ENCODE measurements at places on chromosomes 5 and 9.

DNA sequence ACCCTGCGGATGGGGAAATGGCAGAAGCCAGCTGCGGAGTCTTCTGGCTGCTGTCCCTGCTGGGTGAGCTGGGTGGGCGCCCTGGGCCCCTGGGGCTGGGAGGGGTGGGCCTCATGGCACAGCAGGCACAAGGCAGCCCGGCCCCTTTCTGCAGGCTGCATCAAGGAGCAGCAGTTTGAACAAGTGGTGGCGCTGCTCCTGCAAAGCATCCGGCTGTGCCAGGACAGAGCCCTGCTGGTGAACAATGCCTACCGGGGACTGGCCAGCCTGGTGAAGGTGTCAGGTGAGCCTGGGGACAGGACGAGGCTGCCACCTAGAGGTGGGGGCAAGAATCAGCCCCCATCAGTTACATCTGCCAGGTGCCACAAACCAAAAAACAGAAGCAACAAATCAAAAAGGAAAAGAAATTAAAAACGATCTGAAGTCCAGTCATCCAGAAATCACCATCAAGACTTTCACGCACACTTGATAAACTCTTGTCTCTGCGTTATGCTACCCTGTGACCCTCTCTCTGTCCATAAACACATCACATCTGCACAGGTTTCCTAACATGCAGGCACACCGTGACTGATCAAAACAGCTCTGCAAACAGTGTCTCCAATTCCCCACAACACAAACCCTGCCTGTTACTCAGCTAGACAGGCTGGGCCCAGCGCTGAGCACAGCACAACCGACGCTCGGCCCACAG is 13.9 kb downstream of the REXO4 start:
- DNase-seq: peak; percentile 62

GRCh38 chr9:121138561-121138960 is 63.1 kb downstream of the RAB14 start:
- no peak for DNase-seq

DNA sequence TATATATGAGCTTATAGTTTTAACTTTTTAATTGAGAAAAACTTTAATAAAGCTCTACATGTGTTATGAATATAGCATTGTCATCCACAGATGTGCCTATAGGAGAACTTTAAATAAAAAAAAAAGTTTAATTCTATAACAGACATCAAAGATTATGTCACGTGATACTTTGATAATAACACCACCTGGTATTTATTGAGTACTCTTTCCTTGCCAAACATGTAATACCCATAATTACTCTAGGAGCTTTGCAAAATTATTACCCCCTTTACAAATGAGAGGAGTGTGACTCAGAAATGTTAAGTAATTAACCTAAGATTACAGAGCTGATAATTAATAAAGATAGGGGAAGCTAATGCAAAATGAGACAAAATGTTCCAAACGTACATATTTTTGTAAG is 43.0 kb downstream of the ITGA2 start:
- no peak for DNase-seq

- DNase-seq: no peak
Observed at GRCh38 chr9:83264315-83264714, 201.4 kb upstream of the RASEF start.

DNA sequence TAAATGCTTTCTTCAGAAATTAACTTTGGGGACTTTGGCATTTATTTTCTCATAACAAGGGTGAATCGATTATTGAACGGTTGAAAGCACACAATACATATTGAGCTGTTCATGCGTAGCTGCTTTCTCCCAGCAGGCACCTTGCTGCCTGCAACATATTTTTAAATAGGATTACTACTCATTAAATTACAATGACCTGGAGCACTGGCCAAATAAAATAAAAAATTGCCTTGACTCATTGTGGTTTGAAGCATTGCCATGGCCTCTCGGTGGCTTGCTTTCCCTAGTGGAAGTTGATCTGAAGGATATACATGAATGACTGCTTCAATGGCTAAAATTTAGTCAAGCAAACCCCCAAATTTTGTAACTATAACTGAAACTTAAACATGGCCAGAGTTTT is 181.6 kb upstream of the NUDT12 start:
- DNase-seq: no peak

DNA sequence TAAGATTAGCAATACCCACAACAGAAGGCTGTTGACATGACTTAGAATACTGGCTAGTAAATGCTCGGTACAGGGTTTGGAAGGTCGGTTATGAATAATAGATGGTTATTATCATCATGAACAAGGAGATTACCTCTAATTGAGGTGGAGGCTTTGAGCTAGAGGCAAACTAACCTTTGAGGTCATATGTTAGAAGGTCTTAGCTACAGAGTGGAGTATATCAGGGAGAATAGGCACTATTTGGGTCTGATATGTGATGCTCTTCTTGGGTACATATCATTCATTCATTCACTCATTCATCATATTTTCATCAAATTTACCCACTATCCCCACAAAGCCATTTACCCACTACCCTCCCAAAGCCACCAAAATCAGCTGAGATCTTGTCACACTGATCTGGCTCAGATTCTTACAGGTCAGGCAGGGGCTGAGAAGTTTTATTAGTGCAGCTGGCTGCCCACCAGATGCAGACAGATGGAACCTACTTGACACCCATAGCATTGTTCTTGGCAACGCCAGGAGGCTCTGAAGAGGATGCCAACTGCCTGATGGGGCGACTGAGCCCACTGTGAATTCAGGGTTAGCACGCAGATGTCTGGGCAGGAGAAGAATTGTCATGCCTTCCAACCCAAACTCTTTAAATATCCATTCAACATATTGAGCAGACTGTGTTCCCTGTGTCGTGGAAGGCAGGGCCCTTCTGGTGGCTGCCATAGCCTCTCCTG is 90.2 kb upstream of the SH3PXD2B start:
- DNase-seq: no peak

DNA sequence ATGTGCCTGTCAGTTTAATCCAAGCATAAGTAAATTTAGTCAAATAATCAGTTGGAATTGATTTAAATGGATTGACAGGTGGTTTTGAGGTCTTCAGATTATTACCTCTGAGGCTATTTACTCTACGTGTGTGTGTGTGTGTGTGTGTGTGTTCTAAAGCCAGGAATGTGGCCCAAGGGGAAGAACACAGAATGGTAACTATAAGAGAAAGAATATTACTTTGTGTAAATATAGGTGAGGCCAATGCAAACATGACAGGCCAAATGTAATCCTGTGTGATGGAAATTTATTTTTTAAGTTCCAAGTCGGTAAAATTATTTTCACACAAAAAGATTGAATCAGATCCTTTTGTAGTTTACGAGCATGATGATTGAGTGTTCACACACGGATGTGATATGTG is 390.0 kb downstream of the PLK2 start:
- no peak for DNase-seq

- DNase-seq: no peak
Observed at GRCh38 chr9:33718987-33719386, 76.4 kb upstream of the PRSS3 start.

DNA sequence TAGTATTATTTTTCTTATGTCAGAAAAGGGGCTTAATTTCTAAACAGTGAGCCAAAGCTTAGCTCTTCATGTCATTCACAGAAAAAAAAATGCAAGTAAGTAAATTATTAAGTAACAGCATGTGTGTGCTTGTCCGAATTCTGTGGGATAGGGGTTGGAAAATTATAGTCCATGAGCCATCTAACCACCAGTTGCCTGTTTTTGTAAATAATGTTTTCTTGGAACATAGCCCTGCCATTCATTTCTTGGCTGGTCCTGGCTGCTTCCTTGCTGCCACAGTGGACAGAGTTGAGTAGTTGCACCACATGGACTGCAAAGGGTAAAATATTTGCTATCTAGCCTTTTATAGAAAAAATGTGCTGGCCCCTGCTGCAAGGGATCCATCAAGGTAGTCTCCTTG is 513.7 kb upstream of the WWC1 start:
- no peak for DNase-seq

DNA sequence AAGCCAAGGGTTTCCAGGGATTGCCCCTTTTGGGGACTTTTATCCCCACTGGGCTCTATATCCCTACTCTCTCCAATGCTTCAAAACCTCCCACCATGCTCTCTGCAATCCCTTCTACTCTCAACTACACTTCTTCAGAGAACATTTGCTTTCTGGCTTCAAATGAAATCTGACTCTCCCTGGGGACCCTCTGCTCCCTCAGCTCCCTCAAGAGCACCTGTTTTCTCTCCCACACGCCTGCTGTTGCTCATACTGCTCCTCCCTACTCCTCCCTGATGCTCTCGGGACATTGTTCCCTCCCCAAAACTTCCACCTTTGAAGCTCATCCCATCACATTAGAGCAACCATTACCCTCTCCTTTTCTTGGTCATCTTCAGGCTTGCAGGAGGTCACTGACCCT is 344.9 kb downstream of the CDK5RAP2 start:
- DNase-seq: no peak

DNA sequence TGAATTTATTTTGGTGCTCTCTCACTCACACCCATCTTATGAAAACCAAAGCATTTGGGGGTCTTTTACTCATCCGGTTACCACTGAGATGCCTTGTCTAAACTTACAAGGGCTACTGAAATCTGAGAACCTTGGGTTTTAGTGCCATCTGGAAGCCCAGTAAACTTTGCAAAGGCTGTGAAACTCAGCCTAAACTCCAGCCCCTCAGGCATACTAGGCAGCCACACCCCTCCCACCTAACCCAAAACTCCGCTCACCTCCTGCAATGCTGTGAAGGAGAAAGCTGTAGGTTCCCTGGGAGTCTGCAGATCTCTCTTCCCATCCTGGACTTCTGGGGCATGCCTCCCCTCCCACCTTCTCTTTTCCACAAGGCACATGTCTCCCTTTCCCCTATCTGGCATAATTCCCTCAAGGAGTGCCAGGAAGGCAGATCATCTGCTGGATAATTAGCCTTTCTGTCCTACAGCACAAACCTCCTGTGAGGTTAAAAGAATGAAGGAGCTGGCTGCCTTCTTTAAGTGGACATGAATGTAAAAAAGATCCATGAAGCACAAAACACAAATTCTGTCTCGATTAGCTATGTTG is 71.5 kb upstream of the ANXA1 start:
- no peak for DNase-seq

GRCh38 chr5:88741964-88742363 is 141.0 kb downstream of the MEF2C start:
- no peak for DNase-seq

- no peak for DNase-seq
Observed at GRCh38 chr5:107969847-107970246, 299.1 kb upstream of the EFNA5 start.

DNA sequence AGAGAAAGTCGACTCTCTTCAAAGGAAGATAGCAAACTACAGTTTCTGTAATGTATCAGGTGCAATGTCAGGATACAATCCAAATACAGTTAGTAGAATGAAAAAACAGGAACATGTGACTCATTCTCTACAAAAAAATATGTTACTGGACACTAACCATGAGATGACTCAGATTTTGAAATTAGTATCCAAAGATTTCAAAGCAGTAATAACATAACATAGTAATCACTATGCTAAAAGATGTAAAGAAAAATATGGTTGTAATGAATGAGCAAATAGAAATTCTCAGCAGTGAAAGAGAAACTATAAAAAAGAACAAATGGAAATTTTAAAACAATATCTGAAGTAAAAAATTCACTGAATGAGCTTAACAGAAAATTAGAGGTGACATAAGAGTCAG is 42.3 kb downstream of the SHOC1 start:
- DNase-seq: no peak

DNA sequence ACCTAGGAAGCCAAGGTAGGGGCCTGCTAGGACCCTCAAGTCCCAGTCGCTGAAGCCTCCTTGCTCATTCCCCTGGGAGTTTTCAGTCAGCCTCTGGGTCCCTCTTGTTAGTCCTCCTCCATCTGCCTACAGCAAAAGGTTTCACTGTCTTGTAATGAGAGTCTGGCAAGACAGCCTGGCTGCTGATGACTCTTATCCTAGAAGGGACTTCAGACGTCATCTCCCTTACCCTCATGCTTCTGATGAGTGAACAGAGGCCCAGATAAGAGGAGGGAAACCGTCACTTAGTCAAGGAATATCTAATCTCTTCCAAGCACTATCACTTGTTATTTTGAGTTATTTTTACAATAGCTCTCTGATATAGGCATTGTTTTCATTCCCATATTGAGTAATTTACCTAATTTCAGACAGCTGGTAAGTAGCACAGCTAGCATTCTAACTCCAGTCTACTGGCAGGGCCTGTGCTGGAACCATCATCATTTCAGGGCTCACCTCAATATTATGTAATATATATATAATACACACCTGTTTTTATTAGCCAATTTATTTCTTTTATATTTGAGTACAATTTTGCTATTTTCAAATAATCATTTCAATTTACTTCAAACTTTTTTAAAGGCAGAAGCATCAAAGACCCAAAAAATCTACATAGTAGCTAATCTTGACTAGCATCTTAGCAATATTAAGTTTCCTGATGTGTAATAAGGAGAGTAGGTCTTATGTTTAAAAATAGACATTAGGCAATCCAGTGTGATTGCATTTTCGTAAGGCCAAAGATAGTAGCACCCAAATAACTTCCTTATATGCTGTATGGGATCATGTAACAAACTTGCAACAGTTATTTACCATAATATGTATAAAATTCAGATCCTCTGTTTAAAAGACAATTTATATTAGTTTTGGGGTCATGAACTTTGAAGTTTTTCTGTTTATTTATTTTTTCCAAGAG is 7.9 kb downstream of the CMYA5 start:
- DNase-seq: no peak

GRCh38 chr5:164482351-164482750 is 976.9 kb downstream of the MAT2B start:
- no peak for DNase-seq

- no peak for DNase-seq
Observed at GRCh38 chr9:125608489-125609224, 98.4 kb downstream of the MAPKAP1 start.

DNA sequence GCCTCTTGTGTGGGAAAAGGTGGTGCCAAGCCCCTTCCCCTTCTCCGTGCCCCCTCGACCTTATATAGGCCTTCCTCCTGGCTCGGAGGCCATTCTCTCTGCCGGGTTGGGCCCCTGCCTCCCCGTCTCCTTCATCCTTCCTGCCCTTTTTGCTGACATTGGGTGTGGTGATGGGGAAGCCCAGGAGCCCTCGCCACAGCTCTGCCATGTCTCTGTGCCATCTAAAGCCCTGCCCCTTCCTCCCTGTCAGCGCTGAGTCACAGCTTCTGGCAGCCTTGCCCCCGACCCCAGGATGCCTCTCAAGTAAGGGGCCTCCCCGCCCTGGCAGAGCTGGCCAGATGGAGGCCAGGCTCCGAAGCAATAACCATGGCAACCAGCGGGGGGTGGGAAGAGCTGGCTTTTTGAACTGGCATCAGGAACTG is 30.4 kb downstream of the JADE2 start:
- peak; percentile 92 for DNase-seq

- peak; percentile 70 for DNase-seq
Observed at GRCh38 chr9:122051351-122052321, 41.5 kb downstream of the TTLL11 start.

GRCh38 chr5:62314213-62314830 is 8.3 kb downstream of the KIF2A start:
- no peak for DNase-seq

- DNase-seq: no peak
Observed at GRCh38 chr9:117649126-117649525, 55.1 kb upstream of the TLR4 start.

- no peak for DNase-seq
Observed at GRCh38 chr9:113705928-113706519, 170.1 kb upstream of the ZNF618 start.

Measured in activated naive CD8-positive, alpha-beta T cell treated with anti-CD3 and anti-CD28 coated beads, Interleukin-2, amount 50 U/mL, for 24 hours (primary cell).